SJCRH30 (cell line): ENCODE measurements at places on chromosomes 1 and 21.

DNA sequence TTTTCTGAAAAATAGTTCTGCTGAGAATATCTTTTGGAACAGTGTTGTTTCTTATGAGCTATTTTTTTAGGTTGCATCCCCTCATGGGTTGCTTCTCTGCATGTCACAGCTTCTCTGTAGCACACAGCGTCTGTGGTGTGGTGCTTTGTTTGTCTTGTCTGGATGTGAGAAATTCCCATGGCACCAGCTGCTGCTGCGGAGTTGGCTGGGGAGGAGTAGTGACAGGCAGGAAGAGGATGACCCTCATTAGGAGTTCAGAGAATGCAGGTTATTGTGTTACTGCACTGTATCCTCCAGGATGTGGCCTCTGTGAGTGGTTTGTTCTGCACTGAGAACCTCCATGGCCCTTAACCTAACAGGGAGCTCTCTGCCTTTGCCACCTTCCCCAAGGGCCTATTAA, 64.8 kb downstream of the TSEN15 start:
- peak; percentile 51 for DNase-seq

- peak; percentile 45 for DNase-seq
These were observed 6.6 kb upstream of the DOP1B start for GRCh38 chr21:36149788-36150711.

- no peak for DNase-seq
These were observed 26.0 kb downstream of the ROR1 start for GRCh38 chr1:63799820-63800219.

DNA sequence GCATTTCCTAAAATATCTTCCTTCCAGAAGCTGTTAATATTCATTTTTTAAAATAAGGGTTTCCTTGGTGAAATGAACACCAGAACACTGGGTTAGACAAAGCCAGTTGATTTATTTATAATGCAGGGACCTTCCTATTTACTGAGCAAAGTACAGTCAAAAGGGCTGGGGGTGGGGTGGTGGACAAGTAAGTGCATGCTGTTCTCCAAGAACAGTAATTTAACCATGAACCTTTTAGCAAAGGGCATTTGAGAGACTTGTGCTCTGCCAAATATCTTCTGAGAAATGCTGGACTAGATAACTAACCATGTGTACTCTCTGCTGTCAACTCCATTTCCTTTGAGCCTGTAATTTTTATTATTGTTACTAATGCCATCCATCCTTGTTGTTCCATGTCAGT, 100.2 kb downstream of the OMA1 start:
- no peak for DNase-seq

DNA sequence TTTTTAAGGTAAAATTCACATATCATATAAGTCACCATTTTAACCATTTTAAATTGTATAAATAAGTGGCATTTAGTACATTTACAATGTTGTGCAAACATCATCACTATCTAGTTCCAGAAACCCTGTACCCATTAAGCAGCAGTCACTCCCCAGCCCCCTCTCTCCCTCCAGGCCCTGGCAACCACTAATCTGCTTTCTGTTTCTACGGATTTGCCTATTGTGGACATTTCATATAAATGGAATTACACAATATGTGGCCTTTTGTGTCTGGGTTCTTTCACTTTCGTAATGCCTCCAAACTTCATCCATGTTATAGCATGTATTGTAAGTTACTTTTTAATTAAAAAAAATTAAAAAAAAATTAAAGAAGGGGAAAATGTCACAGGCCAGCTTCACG, 58.0 kb upstream of the RAB3GAP2 start:
- no peak for DNase-seq

- no peak for DNase-seq
These were observed 22.6 kb downstream of the FOXD2 start for GRCh38 chr1:47460456-47460855.

DNA sequence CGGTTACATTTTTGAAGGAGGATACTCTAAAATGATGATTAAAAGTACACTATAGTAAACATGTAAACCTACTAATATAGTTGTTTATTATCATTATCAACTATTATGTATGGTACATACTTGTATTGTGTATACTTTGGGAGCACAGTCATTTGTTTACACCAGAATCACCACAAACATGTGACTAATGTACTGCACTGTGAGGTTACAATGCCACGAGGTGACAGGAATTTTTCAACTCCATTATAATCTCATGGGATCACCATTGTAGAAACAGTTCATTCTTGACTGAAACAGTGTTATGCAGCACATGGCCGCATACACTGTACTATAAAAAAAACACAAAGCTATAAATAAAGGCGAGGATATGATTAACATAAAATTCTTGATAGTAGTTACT, 44.3 kb downstream of the GPATCH2 start:
- DNase-seq: no peak

GRCh38 chr1:47189844-47190508, at the start of gene PDZK1IP1:
TSS of gene PDZK1IP1 (minus strand) at chr1:47190036. CDS start at chr1:47189932, 104 bp downstream.
- DNase-seq: peak; percentile 53

GRCh38 chr1:89383185-89383584, 19.3 kb downstream of the GBP6 start:
- no peak for DNase-seq

DNA sequence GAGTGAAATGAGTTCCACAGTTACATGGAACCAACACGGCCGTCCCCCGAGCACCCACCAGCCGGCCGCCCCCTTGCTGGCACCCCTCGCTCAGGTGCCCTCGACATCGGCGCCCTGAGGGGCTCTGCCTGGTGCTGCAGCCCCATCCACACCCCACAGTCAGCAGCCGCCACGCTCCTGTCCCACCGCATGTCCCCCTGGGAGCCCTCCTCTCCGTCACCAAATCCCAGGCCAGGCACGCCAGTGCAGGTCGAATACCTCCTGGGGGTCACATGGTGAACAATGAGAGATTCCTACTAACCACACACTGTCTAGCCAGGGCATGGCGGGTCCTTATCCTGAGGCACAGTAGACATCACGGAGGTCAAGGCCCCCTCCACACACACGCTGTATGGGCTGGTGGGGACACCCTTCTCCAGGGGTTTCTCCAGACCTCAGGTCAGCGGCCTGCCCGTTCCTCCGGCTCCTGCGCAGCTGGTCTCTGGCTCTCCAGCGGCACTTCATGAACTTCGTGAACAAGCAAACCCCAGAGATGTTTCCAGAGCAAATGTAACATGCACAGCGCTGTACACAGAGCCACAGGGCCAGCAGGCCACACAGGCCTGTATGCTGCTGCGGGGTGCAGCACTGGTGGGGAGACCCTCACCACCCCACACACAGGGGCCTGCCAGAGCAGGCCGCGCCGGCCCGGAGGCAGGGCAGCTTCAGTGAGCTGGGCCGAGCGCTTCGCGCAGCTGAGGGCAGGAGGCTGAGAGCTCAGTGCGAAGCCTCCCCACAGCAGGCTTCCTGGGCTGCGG, 21.8 kb downstream of the POFUT2 start:
- DNase-seq: no peak

DNA sequence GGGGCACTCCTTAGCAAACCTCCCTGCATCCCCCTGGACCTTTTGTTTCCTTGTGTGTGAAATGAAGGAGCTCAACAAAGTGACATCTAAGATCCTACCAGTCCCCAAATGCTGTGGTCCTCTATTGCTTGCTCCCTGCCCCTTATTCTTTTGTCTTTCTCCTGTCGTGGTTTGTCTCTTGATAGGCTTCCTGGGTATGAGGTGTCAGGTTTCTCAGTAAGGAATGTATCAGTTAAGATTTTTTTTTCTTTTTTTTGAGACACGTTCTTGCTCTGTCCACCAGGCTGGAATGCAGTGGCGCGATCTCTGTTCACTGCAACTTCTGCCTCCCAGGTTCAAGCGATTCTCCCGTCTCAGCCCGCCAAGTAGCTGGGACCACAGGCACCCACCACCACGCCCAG, 16.8 kb downstream of the CNIH3 start:
- DNase-seq: peak; percentile 26

DNA sequence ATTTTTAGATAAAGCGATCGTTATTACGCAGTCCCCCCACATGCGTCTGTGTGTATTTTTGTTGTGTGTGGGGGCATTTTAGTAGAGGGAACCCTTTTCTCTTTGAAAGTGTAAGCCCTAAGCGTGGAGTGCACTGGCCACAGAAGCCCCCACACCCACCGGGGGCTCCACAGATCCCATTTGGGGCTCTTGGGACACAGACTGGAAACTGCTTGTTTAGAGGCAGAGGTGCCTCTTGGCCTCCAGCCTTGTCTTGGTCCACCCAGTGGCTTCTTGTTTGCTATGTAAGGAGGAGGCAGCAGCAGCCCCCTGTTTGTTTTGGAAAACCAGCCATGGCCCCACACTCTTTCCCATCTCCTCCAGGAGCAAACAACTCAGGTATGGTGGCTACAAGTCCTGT, 42.8 kb downstream of the SLC37A1 start:
- DNase-seq: no peak

GRCh38 chr21:42343963-42344510, 6.8 kb downstream of the TFF2 start:
- DNase-seq: no peak

DNA sequence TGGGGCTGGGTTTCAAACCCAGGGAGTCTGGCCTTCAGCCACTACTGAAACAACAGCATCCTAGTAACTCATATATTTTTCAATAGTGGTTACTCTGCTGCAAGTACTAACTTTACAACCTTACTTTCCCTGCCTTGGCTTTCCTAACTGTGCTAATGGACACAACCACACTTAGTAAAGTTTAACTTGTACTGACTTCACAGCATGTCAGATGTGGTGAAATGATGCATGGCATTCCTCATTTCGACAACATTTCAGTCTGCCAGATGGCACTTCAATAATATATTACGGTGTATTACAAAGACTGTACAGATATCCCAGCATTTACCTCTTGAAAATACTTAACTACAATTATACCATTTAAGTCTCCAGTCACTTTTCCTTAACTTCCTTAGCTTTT, 27.8 kb downstream of the LRRC7 start:
- DNase-seq: no peak

DNA sequence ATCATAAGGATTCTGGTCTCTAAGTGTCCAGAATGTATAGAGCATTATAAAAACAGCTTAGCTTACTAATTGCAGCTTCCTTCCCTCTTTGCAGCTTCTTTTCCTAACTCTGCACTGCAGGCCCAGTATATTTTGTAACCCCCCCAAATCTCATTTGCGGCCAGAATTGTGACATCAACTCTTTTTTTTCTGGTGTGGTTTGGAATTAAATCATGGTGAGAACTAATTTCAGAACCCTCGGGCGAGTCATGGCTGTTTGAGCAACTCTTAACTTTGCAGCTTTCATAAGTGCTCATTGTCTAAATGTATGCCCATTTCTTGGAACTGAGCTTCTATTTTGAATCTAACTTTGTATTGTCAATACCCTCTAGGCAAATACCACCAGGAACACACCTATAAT, 187.4 kb downstream of the CYYR1 start:
- no peak for DNase-seq

GRCh38 chr1:182146286-182146685, 84.8 kb upstream of the ZNF648 start:
- DNase-seq: no peak

DNA sequence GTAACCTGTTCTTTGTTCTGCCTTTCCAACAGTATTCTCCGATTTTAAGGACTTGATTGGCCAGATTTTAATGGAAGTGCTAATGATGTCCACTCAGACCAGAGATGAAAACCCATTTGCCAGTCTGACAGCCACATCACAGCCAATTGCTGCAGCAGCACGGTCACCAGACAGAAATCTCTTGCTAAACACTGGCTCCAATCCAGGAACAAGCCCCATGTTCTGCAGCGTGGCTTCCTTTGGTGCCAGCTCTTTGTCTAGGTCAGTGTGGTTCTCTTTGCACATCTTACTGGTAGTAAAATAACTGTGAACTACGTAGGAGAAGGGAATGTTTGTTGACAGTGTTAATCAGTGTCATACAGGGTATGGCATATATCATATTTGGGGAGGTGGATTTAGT, 72.7 kb downstream of the UBE4B start:
- no peak for DNase-seq

DNA sequence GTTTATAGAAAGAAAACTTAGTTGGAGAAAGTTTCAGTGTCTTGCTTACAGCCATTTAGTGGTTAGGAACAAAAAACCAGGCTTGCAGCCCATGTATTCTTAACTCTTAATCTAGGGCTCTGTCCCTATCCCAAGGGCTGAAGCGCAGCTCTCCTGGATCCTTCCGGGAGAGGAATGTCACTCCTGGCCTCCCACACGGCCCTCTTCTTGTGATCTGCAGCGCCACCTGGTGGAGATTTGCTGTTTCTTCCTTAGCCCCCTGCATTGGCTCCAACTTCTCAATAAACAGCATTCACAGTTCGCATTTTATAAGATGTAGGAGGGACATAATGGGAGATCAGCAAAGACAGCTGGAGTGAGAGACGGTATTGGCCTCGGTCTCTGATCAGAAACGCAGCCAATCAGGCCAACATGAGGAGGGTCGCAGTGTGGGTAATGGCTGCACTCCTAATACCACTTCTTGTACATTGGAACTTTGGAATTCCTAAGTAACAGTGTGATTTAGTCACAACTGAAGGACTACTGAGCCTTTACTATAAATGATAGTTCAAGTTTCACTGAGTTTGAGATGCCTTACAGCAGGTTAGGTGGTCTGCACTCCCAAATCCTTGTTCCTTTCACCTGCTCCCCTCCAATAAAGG, 283.4 kb downstream of the ASTN1 start:
- peak; percentile 56 for DNase-seq

DNA sequence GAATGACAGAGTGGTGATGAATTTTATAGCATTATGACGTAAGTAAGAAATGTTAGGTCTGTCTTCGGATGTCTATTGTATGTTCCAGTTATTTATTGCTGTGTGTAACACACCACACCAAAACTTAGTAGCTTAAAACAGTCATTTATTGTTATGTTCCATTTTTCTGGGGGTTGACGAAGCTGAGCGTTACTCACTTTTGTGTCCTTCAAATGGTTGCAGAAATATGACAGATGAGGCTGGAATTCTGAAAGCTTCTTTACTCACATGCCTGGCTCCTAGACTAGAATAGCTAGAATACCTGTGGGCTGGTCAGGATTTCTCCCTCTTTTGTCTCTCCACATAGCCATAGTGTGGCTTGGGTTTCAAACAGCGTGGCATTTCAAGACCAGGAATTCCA, 62.1 kb upstream of the S1PR1 start:
- no peak for DNase-seq

DNA sequence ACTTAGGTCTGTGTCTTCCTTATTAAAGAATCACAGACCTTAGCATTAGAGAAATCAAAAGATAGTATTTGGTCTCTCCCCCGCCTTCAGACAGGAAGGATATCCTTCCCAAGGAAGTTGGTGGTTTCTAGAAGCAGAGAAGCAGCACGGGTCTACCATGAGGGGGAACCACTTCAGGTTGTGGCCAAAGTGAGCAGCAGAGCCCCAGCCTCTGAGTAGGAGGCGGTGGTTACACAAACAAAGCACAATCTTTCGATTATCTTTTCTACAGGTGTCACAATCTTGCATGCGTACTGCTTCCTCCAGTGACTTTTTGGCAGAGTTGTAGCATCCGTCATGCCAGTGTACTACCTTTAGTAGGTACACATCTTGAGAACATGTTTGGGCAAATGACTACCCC, 8.8 kb downstream of the PGLYRP4 start:
- no peak for DNase-seq
